ENCODE measurements at places on chromosomes 3 and 15.

DNA sequence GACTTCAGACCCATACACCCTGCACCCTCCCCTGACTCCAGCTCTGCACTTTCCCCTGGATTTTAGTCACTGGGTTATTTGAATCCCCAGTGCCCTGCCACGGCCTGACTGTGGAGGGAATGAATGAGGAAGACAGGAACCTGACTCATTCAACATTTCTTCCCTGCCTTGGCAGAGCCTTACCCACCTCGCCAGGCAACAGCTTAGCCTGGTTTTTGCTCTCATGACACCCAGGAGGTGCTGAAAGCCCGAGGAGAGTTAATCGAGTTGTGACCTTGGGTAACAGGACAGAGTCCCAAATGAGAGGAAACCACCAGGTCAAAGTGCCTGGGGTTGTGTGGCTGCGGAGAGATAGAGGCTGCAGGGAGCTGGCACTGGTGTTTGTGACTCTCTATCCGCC, 128.3 kb downstream of the SMAD6 start:
- no peak for DNase-seq

GRCh38 chr3:36893826-36894225, 51.0 kb downstream of the TRANK1 start:
- no peak for DNase-seq

- no peak for DNase-seq
Observed at GRCh38 chr15:65862682-65863081, 6.6 kb upstream of the RAB11A start.

DNA sequence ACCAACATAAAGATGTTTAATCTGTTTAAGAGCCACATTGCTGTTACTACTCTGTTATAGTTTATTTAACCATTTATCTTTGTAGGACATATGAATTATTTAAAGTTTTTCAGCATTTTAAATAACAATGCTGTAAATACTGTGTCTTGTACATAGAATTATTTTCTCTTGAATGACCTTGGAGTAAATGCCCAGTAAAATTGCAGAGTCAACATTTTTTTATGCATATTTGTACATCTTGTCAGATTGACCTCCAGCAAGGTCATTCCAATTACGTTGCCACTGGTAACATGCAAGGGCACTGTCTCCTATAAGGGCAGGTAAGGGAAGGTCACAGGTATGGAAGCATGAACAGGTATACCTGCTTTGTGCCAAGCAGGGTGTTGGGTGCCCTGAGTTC, 64.3 kb downstream of the RLBP1 start:
- no peak for DNase-seq

DNA sequence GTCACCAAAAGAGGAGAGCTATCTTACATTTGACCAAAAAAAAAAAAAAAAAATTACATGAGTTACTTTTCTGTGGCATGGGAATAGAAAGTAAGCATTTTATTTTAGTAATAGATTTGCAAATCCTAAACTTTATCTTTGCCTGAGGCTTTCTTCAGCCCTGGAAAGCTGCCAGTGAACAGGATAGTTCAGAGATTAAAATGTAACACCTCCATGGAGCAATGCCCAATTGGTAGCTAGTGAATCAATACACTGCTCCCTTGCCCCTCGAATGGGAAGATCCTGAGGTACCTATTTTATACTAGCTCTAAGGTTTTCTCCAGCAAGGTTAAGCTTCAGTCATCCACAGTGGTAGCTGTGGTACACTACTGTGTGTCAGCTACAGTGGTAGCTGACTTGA, 867.1 kb downstream of the NAALADL2 start:
- no peak for DNase-seq

DNA sequence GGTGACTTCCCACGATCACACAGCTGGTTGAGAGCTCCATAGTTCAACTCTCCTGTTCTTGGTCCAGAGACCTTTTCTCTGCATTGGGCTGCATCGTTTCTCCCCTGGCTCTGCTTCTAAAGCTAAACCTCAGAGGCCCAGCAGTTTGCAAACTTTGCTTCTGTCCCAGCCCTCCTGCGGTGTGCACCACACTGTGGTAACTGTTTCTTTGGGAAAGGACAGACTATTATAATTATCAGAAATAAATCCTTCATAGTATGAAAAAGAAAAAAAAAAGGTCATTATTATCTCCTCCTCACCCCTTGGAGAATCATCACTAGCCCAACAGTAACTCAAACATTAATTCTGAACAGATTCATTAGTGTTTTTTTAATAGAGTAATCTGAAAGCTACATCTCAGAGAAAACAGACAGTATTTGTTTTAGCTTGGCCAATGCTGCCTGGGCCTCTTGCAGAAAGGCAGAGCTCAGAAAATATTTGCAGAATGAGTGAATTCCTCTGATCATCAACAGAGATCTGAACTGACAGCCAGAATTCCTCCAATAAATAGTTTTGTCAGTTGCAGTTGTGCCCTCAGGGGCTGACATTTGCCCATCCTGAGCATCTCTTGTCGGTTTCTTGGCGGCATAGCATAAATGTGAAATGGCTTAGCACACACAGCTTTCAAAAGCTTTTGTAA, 52.9 kb downstream of the BFSP2 start:
- no peak for DNase-seq

- no peak for DNase-seq
Observed at GRCh38 chr15:87736401-87736800, 520.1 kb downstream of the NTRK3 start.

DNA sequence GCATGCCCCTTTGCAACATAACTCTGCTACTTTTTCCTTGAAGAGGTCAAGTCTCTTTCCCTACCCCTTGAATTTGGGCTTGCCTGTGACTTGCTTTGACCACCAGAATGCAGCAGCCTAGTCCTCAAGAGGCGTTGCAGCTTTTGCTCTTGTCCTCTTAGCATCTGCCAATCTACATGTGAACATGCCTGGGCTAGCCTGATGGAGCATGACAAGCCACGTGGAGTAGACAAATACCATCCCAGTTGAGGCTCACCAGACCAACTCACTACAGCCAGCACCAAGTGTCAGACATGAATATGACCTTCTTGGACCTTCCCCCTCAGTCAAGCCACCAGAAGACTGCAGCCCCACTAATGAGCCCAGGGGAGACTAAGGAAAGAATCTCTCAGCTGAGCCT, 32.9 kb downstream of the AMOTL2 start:
- no peak for DNase-seq

DNA sequence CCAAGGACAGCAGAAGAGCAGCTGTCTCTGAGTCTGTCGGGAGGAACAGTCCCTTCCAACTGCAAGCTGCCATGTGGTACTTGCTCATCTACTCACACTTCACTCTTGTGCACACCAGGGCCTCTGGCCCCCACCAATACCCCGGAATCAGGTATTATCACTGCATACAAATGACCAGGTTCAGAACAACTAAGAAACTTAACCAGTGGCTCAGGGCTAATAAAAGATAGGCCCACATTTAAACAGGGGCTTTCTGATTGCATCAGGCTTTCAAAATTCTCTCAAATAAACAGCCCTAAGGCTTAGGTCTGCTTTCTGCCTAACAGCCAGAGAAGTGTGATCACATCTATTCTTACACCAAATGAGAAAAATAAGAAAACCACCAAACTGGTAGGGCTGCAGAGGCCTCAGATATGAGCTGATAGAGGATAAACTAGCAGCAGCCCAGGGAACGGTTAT, 20.7 kb downstream of the CCDC12 start:
- DNase-seq: no peak

GRCh38 chr15:33148129-33148751, 46.3 kb downstream of the FMN1 start:
- DNase-seq: no peak

DNA sequence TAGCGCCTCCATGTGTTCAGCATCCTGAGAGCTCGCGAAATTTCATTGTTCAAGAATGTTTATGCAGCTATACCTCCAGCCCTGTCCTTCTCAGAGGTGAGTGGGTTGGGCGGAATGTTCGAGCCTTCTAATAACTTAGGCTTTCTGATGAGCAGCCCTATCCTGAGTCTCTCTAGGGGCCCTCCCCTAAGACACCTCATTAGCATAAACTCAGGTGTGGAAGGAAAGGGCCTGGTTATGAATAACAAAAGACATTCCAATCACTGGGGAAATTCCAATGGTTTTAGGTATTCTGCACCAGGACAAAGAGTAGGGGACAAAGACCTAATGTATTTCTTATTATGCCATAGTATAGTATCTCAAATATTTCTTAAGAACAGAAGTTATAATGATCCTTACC, 138.1 kb upstream of the PDZRN3 start:
- no peak for DNase-seq

DNA sequence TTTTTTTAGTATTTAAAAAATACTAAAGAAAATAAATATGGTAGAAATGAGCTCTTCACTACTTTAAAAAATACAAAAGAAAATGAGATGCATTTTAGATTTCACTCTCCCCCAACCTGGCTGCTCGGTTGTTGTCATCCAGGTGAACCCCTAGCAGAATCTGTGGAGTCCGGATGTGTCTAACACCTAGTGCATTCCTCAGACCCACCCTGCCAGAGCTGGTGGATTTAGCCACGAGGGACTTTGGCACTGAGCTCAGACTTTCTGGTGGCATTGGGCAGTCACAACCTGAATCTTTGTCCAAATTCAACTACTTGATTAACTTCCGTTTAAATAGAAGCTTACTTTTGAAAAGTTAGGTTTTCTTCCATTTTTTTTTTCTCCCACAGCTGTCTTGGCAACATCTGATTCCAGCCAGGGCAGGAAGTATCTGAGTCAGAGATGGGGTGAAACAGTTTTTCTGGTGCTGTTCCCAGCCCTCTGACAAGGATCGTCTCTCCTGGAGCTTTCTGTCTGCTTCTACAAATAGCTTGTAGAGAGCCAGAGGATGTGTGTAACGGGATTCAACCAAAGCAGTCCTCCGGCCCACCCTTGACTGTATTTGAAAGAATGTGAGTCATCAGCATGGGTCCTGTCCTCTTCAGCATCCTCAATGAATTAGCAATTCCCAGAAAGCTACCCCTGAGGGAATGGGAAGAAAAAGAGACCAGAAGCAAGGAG, 301.8 kb upstream of the MCTP2 start:
- no peak for DNase-seq

DNA sequence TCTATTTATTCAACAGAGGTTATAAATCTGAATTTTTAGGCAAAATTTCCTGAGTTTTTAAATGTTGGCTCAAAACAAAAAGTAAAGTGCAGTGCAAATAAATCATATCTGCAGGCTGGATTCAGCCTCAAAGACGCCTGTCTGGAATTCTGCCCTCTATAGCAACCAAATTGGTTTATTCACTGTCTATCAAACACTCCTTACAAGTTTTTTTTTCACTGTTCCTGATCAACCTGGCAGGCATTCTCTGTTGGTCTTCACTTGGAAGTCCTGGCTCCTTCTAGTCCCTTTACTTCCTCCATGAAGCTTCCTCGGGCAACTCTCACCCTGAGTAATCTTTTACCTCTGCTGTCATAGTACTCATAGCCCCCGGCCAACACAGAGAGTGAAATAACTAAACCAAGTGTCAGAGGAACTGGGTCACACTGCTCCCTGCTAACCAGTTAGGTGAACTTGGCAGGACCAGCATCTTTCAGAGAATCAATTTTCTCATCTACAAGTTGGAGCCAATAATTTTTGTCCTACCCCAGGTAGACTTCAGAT, 36.8 kb upstream of the TIPARP start:
- DNase-seq: no peak

DNA sequence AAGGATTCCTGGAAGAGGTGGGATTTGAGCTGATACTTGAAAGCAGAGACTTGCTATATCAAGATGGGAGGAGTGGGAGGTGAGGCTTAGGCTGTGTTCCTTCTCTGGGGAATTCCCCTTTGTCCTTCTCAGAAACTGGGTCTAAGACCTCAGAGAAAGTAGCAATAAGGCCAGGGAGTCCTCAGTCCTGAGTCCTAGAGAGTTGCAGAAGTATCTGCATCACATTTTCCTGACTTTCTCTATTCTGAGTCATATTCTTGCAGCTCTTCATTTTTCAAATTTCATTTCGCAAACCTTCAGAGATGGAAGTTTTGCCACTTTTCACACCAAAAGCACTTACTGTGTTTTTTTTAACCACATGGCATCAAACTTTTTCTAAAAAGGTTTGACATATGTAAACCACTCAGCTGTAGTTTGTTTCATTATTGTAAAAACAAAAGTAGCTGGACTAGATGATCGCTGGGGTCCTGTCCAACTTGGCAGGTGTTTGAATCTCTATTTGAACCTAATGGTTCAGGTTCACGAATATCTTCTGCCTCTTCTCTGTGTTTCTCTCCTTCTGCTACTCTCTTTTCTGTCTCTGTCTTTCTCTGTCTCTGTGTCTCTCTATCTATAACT, 21.3 kb downstream of the COLQ start:
- no peak for DNase-seq

DNA sequence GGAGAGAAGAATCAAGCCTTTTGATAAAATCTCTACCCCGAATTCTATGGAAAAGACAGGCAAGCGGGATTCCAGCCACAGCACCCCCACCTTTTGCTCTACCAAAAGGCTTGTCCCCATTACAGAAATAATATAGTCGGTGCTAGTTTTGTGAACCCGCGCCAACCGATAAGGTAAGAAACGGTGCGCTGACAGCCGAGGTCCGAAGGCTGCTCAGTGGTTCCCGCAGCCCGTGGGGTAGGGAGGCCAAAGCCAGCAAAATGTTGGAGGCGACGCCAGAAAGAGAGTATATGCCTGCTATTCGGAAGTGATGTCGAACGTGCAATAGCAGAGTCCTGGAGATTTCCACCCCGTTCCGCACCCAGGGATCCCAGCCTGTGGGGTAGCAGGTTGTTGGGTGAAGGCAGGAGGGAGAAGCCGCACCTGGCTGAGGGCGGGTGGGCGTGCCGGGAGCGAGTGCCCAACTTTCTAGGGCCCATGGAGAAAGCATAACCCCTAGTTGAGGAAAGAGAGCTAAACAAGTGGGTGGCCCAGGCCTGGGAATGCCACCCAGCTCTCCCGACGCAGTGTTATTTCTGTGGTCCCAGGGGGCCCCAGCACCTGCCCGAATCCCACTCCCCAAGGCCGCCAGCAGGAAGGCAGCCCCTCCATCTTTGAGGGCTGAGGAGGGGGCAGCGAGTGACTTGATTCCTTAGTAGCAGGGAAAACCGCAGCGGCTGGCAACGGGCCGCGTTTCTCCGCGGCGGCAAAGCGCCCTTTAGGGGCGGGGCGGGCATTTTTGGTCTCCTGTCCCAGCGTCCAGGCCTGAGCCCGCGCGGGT, 7.9 kb upstream of the SOX2 start:
- no peak for DNase-seq

DNA sequence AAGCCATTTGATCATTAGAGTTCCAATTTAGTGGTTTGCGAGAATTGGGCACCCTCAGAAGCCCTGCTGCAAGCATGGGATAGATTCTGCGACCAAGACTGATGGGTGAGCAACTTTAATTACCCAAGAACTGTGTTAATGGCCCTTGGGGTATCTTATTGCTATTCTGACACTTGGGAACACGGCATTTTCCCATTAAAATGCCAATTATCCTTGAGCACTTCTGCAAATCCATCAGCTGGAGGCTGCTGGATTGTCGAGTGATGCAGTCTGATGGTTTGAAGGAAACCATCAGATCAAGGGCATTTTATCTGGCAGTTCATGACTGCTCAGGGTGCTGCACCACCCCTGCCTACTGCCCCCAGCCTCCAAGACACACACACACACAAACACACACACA, 183.6 kb upstream of the PROK2 start:
- DNase-seq: no peak

GRCh38 chr3:17643691-17644090, 98.7 kb downstream of the TBC1D5 start:
- DNase-seq: no peak
